ENCODE measurements at places on chromosomes 2 and 18.

- DNase-seq, result no peak
These were observed 276.7 kb upstream of the ACVR2A start for GRCh38 chr2:147568109-147568508.

DNA sequence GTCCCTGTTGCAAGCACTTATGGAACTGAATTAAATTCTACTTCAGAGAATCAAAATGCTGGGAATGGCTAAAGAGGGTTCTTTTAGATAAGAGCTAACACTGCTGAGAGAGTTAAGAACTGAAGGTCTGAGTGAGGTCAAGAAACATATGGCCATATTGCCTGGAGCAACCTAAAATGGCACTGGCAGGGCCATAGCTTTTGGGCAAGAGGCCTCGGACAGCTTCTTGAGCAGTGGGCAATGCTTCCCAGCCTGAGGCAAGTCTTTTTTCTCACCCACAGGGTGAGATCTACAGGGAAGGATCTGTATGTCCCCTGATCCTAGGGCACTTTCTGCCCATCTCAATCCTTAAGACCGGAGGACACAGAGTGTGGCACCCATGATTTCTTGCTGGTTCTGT is 244.6 kb upstream of the NT5C1B start:
- DNase-seq, result no peak

GRCh38 chr2:26720322-26721114 is 28.0 kb downstream of the KCNK3 start:
- peak; percentile 61 for DNase-seq

DNA sequence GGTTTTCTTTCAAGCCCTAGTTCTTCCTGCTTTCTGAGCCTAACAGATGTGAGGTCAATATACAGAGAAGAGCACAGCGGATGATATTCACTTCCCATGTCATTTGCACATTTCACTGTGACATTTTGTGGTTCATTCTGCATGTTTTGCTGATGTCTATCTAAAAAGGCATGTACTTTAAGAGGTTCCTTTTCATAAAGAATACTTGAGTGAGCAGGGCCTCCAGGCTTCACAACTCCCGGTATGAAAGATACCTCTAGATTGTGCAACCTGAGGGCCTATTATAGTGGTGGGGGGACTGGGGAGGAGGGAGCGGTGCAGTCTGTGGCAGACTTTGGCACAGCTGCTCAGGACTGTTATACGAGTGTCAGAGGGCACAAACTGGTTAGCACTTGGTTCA is 54.6 kb downstream of the CPO start:
- no peak for DNase-seq

- peak; percentile 84 for DNase-seq
These were observed 349.8 kb downstream of the RBM43 start for GRCh38 chr2:150911766-150912280.

- no peak for DNase-seq
These were observed 38.7 kb downstream of the FANCL start for GRCh38 chr2:58202404-58202803.

GRCh38 chr2:124281541-124281940 is 256.5 kb downstream of the CNTNAP5 start:
- no peak for DNase-seq

GRCh38 chr2:30545875-30546274 is 98.8 kb downstream of the LCLAT1 start:
- DNase-seq, result no peak

- DNase-seq, result peak; percentile 94
These were observed 6.2 kb downstream of the KCNIP3 start for GRCh38 chr2:95303191-95303919.

GRCh38 chr2:151623631-151624030 is 110.6 kb downstream of the NEB start:
- DNase-seq, result no peak

GRCh38 chr2:119760237-119760955 is 674 bp downstream of the PTPN4 start:
- no peak for DNase-seq

DNA sequence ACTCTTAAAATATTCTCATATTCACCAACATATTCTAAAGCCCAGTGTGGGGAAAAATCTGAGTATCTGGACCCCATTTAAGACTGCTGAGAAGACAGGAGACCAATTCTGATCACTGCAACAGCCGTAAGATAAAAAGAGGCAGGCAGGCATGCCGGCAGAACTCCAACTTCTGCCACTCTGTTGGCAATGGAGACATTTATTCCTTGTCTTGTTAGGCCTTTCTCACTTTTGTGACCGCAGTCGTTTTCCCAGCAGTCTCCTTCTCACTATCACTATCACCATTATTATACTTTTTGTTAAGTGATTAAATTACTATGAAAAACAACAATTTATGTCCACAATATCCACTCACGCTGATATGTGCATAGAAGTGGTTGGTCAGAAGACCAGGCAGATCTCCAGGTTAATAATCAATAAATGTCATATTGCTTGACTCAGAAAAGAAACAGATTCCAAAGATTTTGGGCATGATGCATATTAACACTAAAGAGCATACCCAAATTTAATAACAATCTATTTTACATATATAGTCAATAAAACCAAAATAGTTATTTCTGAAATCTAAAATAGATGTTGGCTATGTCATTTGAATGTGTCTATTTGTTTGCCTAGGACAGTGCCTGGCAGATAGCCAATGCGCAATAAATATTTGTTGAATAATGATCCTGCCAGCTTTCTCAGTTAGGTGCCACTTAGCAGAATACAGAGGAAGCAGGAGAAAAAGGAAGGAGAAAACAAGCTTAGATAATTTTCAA is 38.2 kb downstream of the SESTD1 start:
- no peak for DNase-seq

GRCh38 chr18:7946734-7947377 is 379.7 kb downstream of the PTPRM start:
- DNase-seq, result peak; percentile 80

DNA sequence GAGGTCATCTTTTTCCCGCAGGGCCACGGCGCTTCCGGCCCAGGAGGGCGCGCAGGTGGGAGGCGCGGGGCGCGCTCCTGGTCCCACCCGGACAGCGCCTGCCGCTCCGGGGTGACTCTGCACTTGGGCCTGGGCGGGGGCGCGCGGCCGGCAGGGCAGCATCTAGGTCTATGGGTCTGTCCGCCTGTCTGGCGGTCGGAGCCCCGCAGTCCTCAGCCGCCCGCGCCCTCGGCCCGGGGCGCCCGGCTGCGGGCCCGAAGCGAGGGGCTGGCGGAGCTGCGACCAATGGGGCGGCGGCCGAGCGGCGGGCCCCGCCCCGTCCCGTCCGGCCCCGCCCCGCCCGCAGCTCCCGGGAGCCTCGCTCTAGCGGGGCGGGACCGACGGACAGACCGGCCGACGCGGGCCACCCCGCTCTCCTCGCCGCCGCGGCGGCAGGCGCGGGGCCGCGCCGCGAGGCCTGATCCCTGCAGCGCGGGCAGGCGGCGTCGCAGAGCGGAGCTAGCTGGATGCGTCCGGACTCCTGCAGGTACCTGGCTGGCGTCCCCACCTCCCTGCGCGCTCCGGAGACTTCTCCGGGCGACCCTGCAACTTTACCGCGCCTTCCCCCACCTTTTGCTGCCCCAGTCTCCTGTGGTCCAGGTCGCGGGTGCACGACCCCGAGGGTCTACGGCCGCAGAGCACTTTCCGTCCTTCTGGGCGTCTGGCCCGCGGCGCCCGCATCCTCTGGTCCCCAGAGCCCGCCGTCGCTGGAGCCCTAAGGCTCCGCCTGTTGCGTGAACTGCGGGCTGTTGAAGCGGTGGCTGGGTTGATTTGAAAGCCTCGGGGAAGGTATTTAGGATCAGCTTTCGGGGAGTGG is at the start of gene KCNS3:
KCNS3 (plus strand) TSS at position 387 of the 856 bp plus-strand sequence. CDS start 52,342 bp downstream, outside the sequence.
- DNase-seq, result peak; percentile 34

- no peak for DNase-seq
These were observed 295.4 kb downstream of the CYP26B1 start for GRCh38 chr2:71852141-71852711.

DNA sequence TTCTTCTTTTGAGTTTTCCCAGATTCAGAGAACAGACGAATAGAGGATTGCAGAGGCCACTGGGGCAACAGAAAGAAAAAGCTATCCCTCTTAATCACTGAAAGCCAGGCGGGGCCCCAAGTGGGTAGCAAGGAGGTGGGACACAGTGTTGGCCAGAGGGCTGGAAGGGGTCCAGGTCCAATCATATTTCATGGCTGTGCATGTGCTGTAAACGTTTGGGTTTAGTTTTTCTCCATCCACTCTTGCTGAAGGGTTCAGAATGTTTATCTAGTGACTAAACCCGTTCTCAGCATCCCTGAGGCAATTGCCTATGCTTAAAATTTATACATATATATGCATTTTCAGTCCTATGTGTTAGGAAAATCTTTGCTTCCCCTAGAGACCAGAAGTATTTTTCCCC is 99.4 kb upstream of the EPHA4 start:
- DNase-seq, result no peak

DNA sequence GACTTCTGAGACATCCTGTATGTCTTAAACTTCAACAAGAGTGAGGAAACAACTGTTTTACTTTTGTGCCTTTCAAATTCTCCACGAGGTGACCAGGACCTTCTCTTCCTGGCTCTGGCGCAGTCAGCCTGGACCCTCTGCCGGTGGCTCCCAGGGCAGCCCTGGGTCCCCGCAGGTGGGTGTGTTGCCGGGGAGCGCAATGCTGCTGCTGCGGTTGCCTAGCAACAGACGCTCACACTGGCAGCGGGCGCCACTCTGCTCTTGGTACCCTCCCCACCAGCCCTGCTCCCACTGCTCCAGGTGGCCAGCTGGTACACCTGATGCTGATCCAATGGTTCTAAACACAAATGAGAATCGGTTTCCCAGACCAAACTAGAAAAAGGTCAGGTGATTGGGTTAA is 58.7 kb downstream of the GNAL start:
- no peak for DNase-seq

DNA sequence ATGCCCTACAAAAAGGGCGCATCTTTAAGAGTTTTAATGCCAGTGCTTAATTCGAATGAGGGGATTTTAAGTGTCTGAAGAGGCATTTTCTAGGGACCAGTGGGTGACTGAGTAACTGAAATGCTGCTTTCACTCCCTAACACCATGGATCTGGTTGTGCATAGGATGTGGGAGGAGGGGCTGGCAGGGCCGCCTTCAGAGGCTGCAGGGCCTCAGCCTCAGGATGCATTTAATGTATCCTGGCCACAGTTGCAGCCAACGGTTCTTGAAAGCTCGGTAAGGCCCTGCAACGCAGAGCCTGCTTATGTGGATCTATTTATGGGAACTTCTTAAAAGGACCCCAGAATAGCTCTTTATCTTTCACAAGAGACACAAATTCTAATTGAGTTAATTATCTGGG is 25.8 kb upstream of the IL18RAP start:
- no peak for DNase-seq

DNA sequence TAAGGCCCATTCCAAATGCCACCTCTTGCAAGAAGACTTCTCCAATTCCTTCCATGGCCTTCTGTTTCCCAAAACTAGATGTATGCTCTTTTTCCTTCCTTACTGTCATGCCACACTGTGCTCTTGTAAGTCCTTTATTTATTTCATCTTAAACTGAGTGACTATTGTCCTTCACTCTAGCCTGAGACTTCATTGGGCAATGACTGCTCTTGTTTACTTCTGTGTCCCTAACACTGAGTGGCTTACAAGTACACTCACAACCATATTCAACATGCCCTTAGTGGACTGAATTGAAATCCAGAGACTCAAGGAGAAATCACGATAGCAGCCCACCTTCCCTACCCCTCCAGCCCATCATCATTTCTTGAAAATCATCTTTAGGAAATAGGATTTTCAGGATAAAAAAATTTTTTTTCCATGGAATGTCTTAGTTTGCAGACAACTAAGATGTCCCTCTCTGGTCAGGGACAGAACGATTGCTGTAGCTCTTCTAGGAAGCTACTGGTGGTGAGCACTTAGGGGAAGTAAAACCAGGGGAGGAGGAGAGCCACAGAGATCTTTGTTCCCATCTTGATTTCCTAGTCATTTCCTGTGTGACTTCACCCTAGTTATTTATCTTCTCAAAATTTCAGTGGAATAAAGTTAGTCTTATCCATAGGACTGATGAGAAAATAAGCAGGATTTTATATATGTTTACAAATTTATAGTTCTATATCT is 80.7 kb downstream of the CYRIA start:
- DNase-seq, result no peak
